ENCODE measurements at places on chromosomes 6 and 20.

DNA sequence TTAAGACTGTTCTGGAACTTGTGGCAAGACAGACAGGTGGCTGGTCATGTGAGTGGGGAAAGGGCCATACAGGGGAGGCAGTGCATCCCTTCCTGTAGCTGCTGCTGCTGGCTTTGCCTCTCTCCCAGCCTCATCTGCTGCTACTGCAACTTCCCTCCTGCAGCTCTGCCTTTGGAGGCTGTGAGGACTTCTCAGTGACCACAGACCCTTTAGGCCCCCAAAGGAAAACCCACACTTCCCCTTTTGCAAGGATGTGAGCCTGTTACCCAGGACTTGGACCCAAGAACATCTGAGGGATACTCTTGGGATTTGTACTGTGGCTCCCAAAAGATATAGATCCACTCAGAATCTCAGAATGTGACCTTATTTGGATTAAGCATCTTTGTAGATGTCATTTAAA lies 91.0 kb downstream of the TMEM170B start:
- DNase-seq, result no peak

- no peak for DNase-seq
Measured at GRCh38 chr6:43183441-43183840, 1.4 kb downstream of the CUL9 start.

DNA sequence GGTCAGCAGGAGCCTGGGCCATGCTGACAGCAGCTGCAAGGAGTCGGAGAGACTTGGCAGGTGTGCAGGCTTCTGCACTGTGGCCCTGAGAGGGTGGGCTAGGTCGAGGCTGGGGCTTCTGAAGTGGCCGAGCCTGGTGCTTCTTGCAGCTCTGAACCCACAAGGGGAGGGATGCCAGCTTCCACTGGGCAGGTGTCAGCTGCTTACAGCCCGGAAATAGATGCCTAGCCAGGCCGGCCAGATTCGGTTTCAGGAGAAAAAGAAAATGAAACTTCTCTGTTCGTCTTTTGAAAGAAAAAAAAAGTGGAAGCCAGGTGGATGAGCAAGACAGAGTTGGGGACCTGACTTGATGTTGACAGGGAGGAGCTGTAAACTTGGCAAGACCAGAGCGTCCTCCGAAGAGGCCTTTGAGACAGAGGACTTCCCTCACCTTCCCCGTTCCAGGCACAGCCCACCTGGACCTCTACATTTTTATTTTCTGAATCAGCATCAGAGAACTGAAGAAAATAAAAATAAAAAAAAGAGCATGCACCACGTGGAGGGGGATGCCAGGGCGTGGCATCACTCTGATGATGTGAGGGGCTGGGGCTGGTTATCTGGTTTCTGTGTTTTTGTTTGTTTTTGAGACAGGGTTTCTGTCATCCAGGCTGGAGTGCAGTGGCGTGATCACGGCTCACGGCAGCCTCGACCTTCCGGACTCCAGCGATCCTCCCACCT lies at the start of gene ZBP1:
ZBP1 (minus strand) TSS at position 153 of the 717 bp plus-strand sequence; CDS start at position 22, 131 bp downstream.
- DNase-seq, result peak; percentile 43

DNA sequence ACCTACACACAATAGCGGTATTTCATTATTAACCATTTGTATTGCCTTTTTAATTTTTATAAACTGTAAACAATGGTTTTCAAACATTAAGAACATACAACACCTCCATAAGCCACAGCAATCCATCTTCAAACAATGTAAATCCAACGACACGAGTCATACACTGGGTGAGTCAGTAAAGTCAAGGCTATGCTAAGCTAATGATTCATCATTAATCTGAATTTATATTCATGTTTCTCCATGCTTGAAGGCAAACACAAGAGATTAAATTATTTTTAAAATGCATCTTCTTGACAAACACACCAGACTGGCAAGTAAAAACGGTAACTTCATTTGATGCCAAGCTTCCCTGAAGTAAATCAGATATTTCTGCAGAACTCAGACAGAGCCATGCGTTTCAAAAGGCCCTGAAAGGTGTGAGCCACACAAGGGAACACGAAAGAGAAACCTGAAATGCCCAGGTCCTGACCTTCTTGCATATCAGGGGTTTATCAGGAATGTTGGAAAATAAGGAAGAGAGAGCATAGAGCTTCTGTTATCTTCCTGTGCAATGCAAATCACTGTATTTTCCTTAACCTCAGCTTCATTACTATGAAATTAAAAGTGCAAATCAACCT lies 162.5 kb downstream of the ALDH8A1 start:
- no peak for DNase-seq

DNA sequence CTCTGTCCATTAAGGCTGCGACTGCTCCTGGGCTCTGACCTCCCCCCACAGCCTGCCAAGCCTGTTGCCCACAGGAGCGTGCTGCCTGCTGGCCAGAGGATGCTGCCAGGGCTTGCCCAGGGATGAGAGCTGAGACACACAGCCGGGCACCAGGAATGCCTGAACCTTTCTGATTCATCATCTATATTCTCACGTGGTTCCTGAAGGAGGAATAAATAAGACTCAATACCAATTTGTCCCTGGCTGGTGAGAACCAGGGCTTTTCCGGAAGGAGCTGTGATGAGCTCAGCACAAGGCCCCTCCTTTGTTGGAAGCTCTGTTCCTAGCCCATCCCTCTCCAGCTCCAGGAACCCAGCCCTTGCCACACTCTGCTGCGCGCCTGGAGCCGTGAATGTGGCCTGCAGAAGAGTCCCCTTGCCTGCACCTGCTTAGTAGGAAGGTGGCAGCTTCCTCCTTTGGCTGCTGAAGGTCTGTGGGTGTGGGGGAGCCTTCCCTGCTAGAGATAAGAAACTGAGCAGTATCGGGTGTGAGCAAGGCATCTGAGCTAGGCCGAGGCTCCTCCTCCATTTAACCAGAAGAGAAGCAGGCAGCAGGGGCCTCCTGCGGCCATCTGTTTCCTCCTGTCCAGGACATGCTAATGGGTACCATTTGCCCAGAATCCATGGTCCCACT lies 37.9 kb downstream of the SYNDIG1 start:
- no peak for DNase-seq

DNA sequence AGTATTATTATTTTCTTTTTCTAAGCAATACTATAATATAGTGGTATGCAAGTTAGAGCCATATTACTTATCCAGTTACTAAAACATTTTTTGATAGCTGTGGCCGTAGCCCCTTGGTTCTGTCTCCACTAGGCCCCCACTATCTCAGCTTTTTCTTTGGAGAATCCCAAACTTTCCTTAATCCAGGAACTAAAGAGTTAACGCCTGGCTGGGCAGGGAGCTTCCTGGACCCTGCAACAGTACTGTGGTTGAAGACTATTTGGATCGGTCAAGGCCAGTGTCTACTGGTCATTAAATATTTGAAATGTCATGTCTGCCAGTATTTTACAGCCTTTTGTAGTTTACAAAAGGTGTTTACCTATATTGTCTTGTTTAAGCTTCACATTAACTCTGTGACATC lies 20.0 kb upstream of the TRERF1 start:
- DNase-seq, result no peak

- DNase-seq, result no peak
Measured at GRCh38 chr6:28543651-28544610, 18.2 kb downstream of the GPX5 start.

- no peak for DNase-seq
Measured at GRCh38 chr20:47676219-47676721, 109.0 kb downstream of the SULF2 start.

- DNase-seq, result no peak
Measured at GRCh38 chr6:80145921-80146320, 39.5 kb downstream of the BCKDHB start.

- DNase-seq, result no peak
Measured at GRCh38 chr6:287489-287860, 4.8 kb upstream of the DUSP22 start.

DNA sequence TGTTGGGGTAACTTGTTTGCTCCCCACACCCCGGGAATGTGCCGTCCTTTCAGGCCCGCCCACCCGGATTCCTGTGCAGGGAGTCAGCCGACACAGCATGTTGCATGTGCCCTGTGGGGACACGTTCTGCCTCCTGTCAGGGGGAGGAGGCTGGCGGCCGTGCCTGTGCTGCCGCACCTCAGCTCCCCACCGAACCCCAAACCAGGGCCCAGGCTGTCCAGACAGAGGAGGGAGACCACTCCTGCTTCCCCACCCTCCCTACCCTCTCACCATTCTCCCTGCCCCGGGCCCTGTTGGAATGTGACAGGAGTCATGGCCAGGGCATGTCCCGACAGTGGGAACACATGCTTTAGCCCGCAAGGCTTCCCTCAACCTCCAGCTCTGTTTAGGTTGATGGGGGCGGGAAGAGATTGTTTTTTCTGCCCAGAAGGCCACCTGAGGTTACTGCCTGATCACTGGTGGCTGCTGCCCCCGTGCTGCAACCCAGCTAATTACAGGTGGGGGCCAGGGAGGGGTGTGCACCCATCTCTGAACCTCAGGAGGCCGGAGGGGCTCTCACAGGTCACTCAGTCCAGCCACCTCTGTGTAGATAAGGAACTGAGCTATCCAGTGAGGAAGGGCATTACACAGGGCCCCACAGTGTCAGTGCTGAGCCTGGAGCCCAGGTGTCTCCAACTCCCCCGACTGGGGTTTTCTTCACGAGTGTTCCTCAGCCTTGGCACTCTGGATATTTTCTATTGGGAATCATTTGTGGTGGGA lies 13.6 kb downstream of the LRRC73 start:
- no peak for DNase-seq

DNA sequence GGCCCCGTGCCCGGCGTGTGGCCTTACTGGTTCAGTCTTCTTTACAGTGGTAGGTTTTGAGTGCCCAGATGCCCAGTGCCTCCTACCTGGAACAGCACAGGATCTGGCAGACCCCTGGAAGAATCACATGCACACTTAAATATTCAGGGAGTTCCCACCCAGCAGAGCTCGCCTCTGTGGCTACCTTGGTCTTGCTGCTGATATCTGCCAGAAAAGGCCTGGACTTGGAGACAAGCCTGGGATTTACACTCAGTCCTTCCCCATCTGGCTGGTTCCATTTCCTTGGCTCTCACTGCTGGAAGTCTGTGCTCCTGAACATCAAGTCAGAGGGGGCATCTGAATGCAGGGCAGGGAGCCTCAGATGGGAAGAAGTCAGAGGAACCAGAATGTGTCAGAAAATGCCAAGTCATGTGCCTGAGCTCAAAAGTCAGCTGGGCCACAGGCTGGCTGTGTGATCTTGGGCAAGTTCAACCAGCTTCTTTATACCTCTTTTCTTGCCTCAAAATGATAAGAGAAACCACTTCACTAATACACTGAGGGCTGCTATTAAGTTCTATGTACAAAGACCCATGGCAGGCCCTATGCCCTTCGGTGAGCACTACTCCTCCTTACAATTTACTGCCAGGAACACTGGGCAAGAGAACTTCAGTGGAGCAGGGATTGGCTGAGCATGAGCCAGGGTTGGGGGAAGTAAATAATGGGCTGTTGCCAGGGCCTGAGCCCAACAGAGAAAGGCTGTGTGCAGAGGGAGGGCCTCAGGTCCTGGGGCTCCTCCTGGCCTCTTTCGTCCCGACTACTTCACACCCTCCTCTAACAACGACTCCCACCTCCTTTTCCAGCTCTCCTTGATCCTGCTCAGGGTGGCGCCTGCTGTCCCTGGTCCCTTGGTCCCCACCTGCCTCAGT lies 158.1 kb upstream of the PROKR2 start:
- no peak for DNase-seq

GRCh38 chr6:57021086-57021720 lies 25.3 kb upstream of the KIAA1586 start:
- no peak for DNase-seq

DNA sequence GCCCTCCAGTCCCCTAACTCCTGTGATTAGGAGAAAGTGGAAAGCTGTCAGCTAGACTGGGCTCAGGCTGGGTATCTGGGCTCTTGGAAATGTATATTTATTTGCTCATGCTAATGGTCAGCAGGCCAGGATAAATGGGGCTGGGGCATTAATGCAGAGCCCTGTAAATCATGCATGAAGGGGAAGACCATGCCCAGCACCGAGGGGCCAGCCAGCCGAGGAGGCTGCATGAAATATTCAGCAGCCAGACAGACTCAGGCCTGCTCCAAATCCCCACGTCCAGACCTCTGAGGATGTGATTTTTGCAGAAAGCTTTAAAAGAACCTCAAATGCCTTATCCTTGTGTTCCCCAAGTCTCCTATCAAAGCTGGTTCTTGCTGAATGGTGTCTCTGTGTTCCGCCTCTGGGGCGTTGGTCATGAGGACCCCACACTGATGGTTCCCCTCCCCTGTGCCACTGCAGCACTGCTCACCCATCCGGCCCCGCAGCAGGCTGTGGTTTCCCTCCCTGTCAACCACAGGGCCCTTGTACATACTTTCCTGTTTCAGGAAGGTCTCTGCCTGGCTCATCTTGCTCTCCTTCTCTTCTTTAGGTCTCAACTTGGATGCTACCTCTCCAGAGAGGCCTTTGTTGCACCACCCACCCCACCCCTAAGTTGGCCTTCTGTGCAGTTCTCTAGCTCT lies 358.4 kb downstream of the CDH26 start:
- DNase-seq, result no peak

GRCh38 chr20:24702501-24703283 lies 233.3 kb downstream of the SYNDIG1 start:
- DNase-seq, result no peak
